ENCODE measurements at places on chromosomes 2 and 18.

GRCh38 chr2:232873909-232874641 is 4.0 kb downstream of the SNORC start:
- no peak for DNase-seq

DNA sequence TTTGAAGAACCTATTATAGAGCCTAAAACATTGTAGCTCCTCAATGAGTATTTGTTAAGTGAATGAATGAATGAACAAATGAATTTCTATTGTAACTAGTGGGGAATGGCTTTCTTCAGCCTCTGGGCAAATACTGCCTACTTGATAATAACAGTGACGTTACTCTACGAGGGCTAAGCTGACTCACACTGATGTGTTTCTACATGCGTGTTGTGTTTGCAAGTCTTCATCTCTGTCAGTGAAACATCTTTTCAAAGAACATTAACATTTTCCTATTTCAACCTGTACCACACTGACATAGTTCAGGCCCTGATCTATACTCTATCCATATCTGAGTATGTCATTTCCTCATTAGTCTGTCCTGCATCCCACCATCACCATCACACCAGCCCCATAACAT is 319.9 kb upstream of the ACVR2A start:
- no peak for DNase-seq

DNA sequence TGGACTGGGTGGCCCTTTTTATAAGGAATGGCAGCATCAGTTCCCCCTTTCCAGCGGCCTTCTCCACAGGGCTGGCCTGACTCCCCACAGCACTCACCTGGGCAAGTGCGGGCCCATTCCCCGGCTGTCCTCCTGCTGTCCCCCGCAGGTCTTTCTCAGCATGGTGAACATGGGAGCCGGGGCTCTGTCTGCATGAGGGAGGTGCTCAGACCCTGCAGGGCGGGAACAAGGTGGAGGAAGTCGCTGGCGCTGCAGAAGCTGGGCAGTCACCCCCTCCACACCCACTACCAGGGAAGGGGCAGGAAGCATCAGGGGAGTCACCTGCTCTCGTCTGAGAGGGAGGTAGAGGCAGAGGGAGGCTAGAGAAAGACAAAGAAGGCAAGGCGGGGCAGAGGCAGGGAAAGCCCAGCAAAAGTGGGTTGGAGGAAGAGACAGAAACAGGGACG is 12.2 kb downstream of the HES6 start:
- DNase-seq = no peak

GRCh38 chr2:25885933-25886332 is 7.6 kb upstream of the ASXL2 start:
- DNase-seq = peak; percentile 27

- DNase-seq = no peak
Measured at GRCh38 chr2:79789811-79790210, 277.0 kb downstream of the CTNNA2 start.

DNA sequence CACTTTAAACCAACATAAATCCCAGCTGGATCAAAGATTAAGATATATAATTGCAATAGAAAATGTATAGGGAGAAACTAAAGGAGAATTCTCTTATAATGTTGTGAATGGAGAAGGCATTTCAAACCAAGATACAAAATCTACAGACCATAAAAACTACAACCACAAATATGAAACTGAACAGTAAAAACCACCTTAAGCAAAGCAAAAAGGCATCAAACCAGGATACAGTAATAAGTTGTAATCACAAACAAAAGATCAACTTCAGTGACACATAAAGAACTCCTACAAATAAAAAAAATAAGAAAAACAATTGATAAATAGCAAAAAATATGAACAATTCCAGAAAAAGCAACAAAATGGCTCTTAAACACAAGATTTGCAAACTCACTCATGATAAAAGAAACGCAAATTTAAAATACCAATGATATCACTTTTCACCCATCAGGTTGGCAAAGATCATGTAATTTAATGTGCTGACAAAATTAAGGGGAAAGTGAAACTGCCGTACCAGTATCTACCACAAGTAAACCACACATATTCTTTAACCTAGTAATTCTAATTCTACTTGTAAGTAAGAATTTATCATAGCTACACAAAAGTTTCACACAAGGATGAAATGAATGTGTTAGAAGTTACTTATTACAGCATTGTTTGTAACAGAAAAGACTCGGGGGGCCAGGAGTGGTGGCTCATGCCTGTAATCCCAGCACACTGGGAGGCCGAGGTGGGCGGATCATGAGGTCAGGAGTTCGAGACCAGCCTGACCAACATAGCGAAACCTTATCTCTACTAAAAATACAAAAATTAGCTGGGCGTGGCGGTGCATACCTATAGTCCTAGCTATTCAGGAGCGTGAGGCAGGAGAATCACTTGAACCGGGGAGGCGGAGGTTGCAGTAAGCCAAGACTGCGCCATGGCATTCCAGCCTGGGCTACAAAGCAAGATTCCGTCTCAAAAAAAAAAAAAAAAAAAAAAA is 101.9 kb downstream of the USP34 start:
- DNase-seq = no peak

DNA sequence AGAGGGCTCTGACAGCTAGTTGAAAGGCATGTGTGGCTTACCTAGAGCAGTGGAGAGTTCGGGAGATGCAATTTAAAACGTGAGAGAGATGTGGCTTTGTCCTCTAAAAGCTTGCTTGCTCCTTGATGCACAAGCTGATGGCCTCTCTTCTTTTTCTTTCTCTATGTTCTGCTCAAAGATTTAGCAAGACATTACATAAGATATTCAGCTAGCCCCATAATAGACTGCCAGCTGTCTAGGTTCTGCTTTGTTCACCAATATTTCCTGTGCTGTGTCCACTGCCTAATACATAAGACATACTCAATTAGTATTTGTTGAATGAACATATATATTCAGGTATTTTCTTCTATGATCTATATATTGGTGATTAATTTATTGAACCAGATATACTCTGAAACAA is 31.1 kb downstream of the SPATS2L start:
- no peak for DNase-seq

- no peak for DNase-seq
Measured at GRCh38 chr2:134372141-134372540, 118.3 kb downstream of the MGAT5 start.

- no peak for DNase-seq
Measured at GRCh38 chr2:197600306-197600705, 75.1 kb downstream of the RFTN2 start.

GRCh38 chr18:46702471-46702870 is 45.5 kb upstream of the LOXHD1 start:
- no peak for DNase-seq
